Stimulated activated CD4-positive, alpha-beta T cell treated with anti-CD3 and anti-CD28 coated beads, TNF-alpha, amount 100 ng/mL, for 1 hour (primary cell): ENCODE measurements at places on chromosomes 4 and X.

DNA sequence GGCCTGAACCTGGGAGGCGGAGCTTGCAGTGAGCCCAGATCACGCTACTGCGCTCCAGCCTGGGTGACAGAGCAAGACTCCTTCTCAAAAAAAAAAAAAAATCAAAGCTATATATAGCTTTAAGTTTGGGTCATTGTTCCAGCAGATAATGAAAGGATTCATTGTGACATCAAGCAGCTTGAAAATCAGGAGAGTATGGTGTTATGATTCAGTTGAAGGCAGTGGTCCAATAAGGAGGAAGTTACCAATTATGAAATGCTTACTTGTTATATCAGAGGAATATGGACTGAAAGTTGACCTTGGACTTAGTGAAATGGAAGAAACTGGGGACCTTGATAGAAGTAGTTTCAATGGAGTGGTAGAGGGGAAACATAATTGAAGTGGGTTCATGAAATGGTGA, 140.4 kb upstream of the MAD2L1 start:
- no peak for DNase-seq

DNA sequence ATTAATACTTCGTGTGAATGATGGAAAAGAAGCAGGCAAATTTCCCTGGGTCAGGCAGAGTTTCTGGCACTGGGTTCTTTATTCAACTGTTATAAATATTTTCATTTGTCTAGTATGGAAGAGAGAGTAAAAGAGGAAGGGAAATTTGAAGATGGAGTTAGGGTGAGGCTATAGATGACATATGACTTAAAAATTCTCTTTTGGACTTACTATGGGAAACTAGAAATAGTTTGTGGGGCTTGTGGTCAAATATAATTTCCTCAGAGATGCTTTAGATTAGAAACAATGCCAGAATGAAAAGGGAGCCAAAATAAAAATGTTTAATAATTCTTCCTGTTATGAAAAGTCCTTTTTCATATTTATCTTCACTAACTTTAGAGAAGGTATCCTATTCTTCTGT, 103.2 kb downstream of the GC start:
- DNase-seq, result no peak

GRCh38 chr4:125719987-125720386, 405.2 kb downstream of the FAT4 start:
- DNase-seq, result no peak

GRCh38 chr4:71235311-71236201, 103.3 kb upstream of the SLC4A4 start:
- no peak for DNase-seq

DNA sequence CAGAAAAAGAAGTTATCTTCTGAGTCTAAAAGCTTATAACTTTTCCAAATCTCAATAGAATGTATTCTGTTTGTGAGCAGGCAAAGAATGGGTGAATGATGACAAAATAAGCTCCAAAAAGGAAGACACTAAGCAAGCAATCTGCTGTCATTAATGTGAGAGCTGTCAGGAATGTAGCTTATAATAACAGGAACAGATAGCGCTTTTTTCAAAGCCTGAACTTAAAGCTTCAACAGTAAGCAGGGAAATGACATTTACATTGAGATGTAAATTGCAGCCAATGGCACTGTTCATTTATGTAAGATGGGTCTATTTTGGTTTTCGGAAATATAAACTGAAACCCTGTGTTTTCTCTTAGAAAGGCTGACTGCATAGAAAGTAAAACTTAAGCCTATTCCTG, 1005.9 kb downstream of the PDHA2 start:
- DNase-seq, result no peak

DNA sequence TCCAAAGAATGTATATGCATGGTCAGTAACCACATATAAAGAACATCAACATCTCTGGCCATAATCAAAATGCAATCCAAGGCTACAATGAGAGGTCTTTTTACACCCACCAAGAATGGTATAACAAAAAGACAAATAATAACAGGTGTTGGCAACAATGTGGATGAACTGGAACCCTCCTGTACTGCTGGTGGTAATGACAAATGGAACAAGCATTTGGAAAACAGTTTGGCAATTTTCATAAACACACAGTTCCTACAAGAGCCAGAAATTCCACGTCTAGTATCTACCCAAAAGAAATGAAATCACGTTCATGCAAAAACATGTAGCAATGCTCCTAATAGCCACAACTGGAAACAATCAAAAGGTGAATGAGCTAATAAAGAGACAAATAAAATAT, 11.7 kb downstream of the UGT2B4 start:
- no peak for DNase-seq

DNA sequence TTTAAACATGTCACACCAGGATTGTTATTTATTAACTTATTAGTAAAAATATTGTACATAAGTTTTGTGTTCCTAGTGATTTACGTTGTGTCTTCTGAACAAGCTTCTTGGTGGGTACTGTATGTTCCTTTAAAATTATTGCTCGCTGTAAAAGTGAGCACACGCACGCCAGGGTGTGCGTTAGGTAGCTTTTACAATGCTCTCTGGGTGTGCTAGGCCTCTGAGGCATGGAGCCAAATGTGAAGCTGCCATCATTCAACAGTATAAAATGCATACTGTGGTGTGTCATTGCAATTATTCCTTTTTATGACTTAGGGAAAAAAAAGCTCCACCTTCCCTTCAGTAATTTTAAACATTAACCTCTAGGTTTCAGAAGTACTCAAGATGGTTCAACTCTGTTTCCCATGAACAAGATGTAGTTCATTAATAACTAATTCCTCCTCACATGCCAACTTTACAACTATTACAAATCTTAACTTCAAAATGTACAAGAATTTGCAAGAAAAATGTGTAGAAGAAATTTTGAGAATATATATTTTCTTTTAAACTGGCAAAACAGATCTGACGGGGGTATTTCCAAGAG, 42.4 kb downstream of the ATOH1 start:
- no peak for DNase-seq

GRCh38 chr4:108980455-108981239, 217.8 kb upstream of the ETNPPL start:
- no peak for DNase-seq

GRCh38 chr4:123248085-123248659, 148.4 kb upstream of the SPRY1 start:
- DNase-seq, result no peak

DNA sequence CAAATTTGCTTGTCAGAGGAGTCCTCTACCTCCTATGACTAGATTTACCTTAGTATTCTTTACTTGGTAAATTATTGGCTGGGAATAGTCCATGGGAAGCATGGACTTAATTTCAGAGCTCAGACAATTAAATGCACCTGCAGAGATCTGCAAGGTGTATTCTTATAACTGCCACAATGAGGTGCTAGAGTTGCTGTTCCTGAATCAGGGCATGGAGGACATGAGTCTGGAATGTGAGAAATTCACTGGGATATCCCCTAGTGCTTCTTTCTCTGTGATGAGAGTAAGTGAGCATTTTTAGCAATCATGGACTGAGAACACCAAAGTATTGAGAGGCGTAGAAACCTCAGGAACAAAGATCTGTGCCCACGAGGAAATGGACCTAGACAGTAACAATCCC, 32.9 kb upstream of the GRID2 start:
- DNase-seq, result no peak
